ENCODE measurements at places on chromosomes 13 and 19.

GRCh38 chr19:55635334-55635717 lies 5.5 kb upstream of the ZNF580 start:
- DNase-seq, result no peak

- no peak for DNase-seq
Measured at GRCh38 chr13:87851410-87851809, 180.2 kb downstream of the SLITRK5 start.

GRCh38 chr13:81487151-81487550 lies 1146.2 kb upstream of the SPRY2 start:
- DNase-seq, result no peak

DNA sequence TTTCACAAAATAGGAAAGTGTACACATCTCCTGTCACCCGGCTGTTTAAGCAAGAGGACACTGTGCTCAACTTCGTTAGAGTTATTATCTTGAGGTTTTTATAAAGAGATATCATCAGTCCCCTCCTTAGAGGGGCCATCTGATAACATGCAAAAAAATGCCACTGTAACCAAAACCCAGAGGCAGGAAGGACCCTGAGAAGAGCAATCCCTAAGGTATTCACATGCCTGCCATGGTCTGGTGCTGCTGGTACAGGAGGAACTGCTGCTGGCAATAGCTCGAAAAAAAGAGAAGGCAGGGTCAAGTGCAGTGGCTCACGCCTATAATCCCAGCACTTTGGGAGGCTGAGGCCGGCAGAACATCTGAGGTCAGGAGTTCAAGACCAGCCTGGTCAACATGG lies 12.8 kb upstream of the CEACAM3 start:
- peak; percentile 99 for DNase-seq

GRCh38 chr19:16824658-16825311 lies 4.4 kb upstream of the SIN3B start:
- DNase-seq, result no peak

DNA sequence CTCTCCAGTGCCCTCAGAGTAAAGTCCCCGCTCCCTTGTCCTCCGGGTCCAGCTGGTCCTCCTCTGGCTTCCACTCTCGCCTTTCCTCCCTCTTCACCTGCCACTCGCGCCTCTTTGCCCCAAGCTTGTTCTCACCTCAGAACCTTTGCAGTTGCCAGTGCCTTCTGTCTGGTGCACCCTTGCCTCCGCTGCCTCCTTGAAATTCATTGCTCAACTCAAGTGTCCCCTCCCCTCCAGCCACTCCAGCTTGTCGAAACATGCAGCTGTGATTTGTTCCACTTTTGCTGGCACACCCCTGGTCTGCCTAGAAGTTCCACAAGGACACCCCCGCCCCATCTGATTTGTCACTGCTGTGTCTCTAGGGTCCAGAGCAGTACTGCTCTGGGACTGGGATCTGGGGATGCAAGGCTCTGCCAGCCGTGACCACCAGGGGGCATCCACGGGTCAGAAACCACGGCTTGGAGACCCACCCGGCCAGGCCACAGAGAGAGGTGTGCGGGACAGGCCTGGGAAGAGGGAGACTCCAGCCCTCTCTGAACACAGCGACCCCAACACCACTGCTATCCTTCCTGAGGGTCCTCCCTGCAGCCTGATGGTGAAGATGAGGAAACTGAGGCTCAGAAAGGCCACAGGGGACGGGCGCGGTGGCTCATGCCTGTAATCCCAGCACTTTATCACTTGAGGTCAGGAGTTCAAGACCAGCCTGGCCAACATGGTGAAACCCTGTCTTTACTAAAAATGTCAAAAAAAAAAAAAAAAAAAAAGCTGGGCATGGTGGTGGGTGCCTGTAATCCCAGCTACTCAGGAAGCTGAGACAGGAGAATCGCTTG lies 49.9 kb downstream of the AP1M1 start:
- DNase-seq, result no peak

DNA sequence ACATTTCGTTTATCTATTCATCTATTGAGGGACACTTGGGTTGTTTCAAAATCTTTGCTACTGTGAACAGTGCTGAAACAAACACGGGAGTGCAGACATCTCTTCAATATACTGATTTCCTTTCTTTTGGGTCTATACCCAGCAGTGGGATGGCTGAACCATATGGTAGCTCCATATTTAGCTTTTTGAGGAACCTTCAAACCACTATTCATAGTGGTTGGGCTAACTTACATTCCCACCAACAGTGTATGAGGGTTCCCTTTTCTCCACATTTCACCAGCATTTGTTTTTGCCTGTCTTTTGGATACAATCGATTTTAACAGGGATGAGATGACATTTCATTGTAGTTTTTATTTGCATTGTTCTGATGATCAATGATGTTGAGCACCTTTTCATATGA lies 798.2 kb downstream of the UQCRFS1 start:
- no peak for DNase-seq

GRCh38 chr19:13215572-13216380 lies 65.6 kb downstream of the IER2 start:
- no peak for DNase-seq

GRCh38 chr19:29587518-29587986 lies 18.5 kb upstream of the POP4 start:
- no peak for DNase-seq

DNA sequence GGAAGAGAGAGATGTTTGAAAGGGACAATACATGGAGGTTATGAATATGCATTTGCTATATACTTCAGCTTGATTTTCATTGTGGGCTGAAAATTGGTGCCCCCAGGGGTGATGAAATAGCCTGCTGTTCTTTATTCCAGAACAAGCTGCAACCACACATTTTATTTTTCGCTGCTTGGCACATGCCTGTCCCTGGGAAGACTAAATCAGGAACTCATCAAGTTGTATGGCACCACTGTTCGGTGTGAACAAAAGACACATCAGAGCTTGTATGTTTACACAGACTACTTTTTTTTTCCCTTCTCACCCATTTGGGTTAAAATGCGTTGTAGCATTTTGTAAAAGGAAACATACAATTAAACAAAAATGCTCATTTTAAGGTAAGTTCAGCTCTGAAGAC lies 230.7 kb downstream of the NALCN start:
- DNase-seq, result no peak

GRCh38 chr13:46388846-46389245 lies 1.8 kb upstream of the RUBCNL start:
- no peak for DNase-seq
